ENCODE measurements at places on chromosomes 12 and 14.

- DNase-seq: no peak
These were observed 8.6 kb upstream of the ASB2 start for GRCh38 chr14:93984987-93985410.

- no peak for DNase-seq
These were observed 93.4 kb downstream of the TSPAN9 start for GRCh38 chr12:3170423-3171194.

DNA sequence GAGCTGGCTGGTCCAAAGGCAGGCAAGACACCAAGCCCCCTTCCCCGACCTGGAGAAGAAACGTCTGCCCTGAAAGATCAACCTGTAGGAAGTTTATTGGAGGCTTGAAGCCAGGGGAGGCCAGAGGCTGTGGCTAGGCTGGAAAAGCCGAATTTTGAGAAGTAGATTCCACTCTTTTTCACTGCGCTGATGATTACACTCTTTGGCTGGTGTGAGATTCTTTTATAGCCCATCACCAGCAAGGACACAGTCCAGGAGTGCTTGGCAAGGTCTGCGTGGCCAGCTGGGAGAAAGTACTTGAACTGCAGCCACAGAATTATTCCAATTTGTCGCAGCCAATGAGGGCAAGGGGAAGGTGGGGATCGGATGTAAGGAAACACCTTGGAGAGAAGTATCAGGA is 45.0 kb downstream of the SYNE3 start:
- no peak for DNase-seq

DNA sequence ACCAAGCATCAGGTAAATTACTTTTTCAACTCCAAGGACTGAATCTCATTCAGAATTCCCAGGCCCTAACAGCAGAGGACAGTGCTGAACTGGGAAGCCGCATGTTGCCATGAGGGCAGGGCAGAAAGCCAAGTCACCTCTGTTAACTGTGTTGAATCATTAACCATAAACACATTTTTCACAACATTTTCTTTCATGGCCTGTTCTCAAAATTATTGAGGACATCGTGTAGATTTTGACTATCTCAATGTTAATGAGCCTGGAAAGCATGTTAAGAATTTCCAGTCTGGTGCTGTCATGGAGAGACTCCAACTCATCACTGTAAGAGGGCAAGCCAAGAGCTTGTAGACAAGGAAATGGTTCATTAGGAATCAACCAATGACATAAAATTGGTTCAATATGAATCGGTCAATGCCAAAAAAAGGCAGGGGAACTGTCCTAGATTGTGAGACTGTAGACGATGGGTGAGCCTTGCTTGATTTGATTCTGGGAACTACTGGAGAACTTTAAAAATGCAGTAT is 33.7 kb downstream of the CPM start:
- no peak for DNase-seq

GRCh38 chr12:116465856-116466255 is 93.3 kb upstream of the MAP1LC3B2 start:
- DNase-seq: no peak

- no peak for DNase-seq
These were observed 2.2 kb downstream of the BLOC1S1 start for GRCh38 chr12:55718015-55718414.

- no peak for DNase-seq
These were observed 420.3 kb upstream of the PRICKLE1 start for GRCh38 chr12:43009846-43010240.

GRCh38 chr14:59920378-59920683 is 387 bp downstream of the LRRC9 start:
- DNase-seq: no peak

GRCh38 chr14:74475678-74476077 is 17.4 kb downstream of the NPC2 start:
- DNase-seq: no peak
